Large intestine (tissue), 12 donors: ENCODE measurements at places on chromosomes 7 and 10. TPM values are rescaled to one million over a fixed set of nuclear protein-coding genes. Genes with fewer than 3 reads are reported as not detected.

DNA sequence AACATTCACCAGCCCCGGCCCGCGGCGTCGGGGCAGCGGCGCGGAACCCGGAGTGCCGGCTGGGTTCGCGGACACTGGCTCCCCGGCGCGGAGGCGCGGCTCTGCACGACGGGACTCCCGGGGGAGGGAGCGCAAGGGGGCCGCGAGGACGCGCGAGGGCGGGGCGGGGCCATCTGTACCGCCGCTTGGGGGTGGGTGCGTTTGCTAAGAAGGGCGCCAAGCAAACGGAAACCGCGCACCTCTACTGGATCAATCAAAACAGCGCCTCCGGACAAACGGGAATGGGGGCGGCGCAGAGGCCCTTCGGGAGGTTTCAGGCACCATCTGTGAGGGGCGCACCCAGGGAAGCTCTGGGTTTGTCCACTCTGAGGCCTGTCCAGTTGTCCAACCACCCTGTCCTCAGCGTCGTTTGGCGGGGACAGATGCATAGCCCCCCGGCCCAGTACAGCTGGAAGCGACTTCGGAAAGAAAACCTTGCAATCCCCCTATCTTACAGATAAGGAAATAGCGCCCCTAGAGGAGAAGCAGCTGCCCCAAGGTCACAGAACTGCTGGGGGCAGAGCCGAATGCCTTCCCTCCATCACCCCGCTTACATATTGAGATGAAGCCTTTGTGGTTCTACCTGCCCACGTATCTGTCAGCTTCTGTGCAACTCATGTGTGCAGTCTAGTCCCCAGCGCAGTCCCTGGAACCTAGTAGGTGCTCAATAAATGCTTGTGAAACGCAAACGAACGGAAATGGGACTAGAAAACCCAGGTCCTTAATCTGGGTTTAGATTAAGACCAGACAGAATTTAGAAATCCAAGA lies 10.7 kb upstream of the SLIT1 start:
- no peak overlapping the region for H3K27ac ChIP-seq
- H3K4me3 ChIP-seq: peak overlapping the region; percentile 45
- peaks cover 3% of the 10 kb centered on the region for H3K4me1 ChIP-seq
- peaks cover 37% of the 10 kb centered on the region for H3K27me3 ChIP-seq
- peak; percentile 60 for DNase-seq
- H3K36me3 ChIP-seq: no peaks in the 10 kb centered on the region

DNA sequence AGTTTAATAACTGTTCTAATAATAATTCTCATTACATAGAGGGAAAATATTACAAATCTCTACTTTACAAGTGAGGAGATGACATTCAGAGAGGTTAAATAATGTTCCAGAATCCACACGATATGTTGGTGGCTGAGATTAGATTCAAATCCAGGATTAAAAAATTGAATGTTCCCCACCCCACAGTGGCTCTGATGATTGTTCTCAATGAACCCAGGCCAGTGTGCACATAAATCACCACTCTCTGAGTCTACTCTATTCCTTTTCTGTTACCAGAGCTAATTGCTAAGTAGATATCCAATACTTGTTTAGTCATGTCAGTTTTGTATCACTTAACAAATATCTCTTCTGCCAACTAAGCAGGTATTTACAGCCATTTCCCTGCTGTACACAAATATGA lies 281.0 kb downstream of the ABCA13 start:
- H3K4me1 ChIP-seq: no peaks in the 10 kb centered on the region
- H3K4me3 ChIP-seq: no peak overlapping the region
- no peak overlapping the region for H3K27ac ChIP-seq
- H3K36me3 ChIP-seq: no peaks in the 10 kb centered on the region
- H3K27me3 ChIP-seq: no peaks in the 10 kb centered on the region

DNA sequence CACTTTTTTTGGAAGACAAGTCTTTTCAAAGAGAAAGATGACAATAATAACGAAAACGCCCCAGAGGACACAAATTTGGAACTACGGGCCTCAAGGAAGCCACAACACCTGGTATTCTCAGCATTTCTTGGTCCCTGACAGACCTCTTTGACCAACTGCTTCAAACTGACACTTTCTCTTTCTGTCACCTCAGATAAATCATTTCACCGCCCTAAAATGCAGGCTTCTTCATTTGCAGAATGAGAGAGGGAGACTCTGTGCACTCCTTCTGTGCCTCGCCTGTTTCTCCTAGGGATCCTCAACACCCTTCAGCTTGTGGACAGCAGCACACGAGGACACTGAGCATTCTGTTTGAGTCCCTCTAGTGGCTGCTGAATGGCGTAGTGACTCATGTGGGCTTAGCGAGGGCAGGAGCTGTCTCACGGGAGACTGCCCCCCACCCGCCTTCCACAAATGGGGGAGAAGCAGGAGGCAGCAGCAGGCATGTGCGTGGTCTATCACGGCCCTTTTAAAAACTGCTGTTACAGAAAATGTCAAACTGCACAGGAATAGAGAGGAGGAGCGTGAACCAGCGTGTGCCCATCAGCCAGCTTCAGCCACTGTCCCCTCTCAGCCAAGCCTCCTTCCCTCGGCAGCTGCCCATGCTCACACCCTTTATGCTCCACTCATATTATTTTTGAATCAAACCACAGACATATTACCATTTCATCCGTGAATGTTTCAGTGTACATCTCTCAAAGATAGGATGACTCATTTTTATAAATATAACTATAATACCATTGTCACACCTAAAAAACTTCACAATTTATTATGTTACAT lies 41.4 kb downstream of the GSDME start:
- H3K4me1 ChIP-seq: no peaks in the 10 kb centered on the region
- no peak overlapping the region for H3K27ac ChIP-seq
- peaks cover 31% of the 10 kb centered on the region for H3K36me3 ChIP-seq

ANKRD22 gene
- 1.3 TPM for polyA plus RNA-seq

- H3K27ac ChIP-seq: no peak overlapping the region
- H3K4me3 ChIP-seq: no peak overlapping the region
- H3K4me1 ChIP-seq: no peaks in the 10 kb centered on the region
Observed at GRCh38 chr7:23287612-23288011, 11.5 kb upstream of the MALSU1 start.

- peak; percentile 52 for DNase-seq
- H3K27me3 ChIP-seq: peaks cover 6% of the 10 kb centered on the region
- H3K4me1 ChIP-seq: peaks cover 93% of the 10 kb centered on the region
Observed at GRCh38 chr7:2525658-2526630, 6.4 kb downstream of the LFNG start.

NRG3 gene
- polyA plus RNA-seq: 0.96 TPM

- H3K36me3 ChIP-seq: no peaks in the 10 kb centered on the region
- no peak overlapping the region for H3K27ac ChIP-seq
- H3K4me1 ChIP-seq: peaks cover 11% of the 10 kb centered on the region
Observed at GRCh38 chr10:48804740-48805182, 120.1 kb downstream of the WDFY4 start.

- no peaks in the 10 kb centered on the region for H3K27me3 ChIP-seq
- DNase-seq: no peak
- peaks cover 10% of the 10 kb centered on the region for H3K4me1 ChIP-seq
- no peak overlapping the region for H3K27ac ChIP-seq
- no peak overlapping the region for H3K4me3 ChIP-seq
- peaks cover 6% of the 10 kb centered on the region for H3K36me3 ChIP-seq
Observed at GRCh38 chr7:22861576-22861975, 38.9 kb upstream of the TOMM7 start.

ACTR3C gene
- 6.1 TPM for polyA plus RNA-seq

- H3K27ac ChIP-seq: no peak overlapping the region
- DNase-seq: no peak
- H3K4me1 ChIP-seq: peaks cover 4% of the 10 kb centered on the region
- no peaks in the 10 kb centered on the region for H3K27me3 ChIP-seq
- H3K4me3 ChIP-seq: no peak overlapping the region
- no peaks in the 10 kb centered on the region for H3K36me3 ChIP-seq
Observed at GRCh38 chr10:89699581-89700064, 1.8 kb upstream of the KIF20B start.

TUBB8 gene
- 0.81 TPM for polyA plus RNA-seq

DNA sequence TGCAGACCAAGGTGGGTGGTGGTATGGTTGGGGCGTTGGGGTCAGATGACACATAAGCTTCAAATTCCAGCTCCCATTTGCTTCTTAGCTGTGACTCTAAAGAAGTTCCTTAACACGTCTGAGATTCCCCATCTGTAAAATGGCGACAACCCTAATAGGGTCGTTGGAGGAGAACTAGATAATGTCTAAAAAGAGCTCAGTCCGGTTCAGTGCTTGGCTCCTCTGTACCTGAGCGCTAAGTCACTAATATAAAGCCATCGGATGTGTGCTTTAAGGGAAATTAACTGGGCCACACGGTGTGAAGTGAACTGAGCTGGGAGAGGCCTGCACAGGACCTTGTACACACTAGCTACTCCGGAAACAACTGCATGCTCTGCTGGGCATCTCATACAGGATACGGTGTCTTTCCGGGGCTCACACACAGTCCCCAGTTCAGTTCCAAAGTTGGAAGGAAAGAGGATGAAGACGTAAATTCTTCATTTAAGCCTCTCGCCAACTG lies 476 bp upstream of the ZFYVE27 start:
- H3K4me3 ChIP-seq: no peak overlapping the region
- H3K27ac ChIP-seq: no peak overlapping the region
- H3K36me3 ChIP-seq: peaks cover 22% of the 10 kb centered on the region
- H3K4me1 ChIP-seq: peaks cover 9% of the 10 kb centered on the region

CNPY4 gene
- 20.1 TPM for polyA plus RNA-seq

GRCh38 chr10:62306663-62307062 lies 38.0 kb upstream of the RTKN2 start:
- DNase-seq: no peak
- H3K27me3 ChIP-seq: no peaks in the 10 kb centered on the region
- no peak overlapping the region for H3K27ac ChIP-seq
- no peaks in the 10 kb centered on the region for H3K36me3 ChIP-seq
- H3K4me1 ChIP-seq: no peaks in the 10 kb centered on the region

DNA sequence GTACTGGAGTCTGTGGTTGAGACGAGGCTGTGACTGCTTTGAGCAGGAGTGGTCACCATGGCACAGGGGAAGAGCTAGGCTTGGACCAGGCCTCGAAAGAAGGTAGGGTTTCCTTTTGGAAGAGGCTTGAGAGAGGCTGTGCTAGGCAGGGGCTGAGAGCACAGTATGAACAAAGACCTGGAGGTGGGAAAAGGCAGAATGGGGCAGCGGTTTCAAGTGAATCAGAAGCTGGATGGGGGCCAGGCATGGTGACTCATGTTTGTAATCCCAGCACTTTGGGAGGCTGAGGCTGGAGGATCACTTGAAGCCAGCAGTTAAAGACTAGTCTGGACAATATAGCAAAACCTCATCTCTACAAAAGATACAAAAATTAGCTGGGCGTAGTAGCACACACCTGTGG lies 65.9 kb downstream of the CLIP2 start:
- H3K27me3 ChIP-seq: no peaks in the 10 kb centered on the region
- H3K4me3 ChIP-seq: no peak overlapping the region
- no peak for DNase-seq

- no peaks in the 10 kb centered on the region for H3K36me3 ChIP-seq
- DNase-seq: no peak
- no peak overlapping the region for H3K4me3 ChIP-seq
Observed at GRCh38 chr10:109924967-109925620, 1.8 kb upstream of the XPNPEP1 start.

DNA sequence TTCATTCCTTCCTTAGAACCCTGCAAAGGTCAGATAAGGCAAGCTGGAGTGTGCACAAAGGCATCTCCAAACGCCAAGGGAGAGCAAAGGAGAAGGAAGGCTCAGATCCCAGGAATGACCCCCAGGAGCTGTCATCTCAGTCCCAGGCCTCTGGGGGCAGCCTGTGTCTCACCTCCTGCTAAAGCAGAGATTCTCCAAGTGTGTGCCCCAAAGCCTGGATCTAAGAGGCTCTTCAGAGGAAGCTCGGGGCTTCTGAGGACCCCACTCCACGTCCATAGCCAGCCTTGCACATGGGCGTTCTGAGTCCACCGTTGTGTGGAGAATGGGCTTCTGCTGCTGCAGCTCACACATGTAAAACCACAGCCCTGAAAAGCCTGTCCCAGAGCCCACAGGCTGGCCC lies 5.1 kb upstream of the GRID1 start:
- no peaks in the 10 kb centered on the region for H3K4me1 ChIP-seq
- H3K27me3 ChIP-seq: peaks cover 77% of the 10 kb centered on the region
- H3K27ac ChIP-seq: no peak overlapping the region
- DNase-seq: no peak

NPFFR1 gene
- polyA plus RNA-seq: 0.31 TPM

DNA sequence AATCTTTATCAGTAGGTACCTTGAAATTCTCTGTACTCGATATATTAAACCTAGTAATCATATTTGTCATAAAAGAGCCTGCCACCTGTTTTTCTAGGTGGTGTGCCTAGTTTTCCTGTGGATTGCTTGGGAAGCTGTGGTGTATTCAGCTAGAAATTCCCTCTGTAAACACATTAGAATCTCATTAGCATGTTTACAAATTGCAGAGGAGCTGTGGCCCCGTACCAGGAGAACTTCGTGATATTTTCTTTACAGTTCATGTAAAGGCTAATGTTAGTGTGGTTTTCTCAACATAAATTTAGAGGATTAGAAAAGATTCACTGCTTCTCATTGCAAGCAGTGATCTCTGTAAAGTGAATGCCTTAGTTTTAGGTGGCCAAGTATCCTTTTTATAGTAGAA lies 144.7 kb downstream of the CCSER2 start:
- no peak overlapping the region for H3K27ac ChIP-seq
- H3K4me1 ChIP-seq: no peaks in the 10 kb centered on the region
- H3K27me3 ChIP-seq: no peaks in the 10 kb centered on the region
- no peak overlapping the region for H3K4me3 ChIP-seq

DNA sequence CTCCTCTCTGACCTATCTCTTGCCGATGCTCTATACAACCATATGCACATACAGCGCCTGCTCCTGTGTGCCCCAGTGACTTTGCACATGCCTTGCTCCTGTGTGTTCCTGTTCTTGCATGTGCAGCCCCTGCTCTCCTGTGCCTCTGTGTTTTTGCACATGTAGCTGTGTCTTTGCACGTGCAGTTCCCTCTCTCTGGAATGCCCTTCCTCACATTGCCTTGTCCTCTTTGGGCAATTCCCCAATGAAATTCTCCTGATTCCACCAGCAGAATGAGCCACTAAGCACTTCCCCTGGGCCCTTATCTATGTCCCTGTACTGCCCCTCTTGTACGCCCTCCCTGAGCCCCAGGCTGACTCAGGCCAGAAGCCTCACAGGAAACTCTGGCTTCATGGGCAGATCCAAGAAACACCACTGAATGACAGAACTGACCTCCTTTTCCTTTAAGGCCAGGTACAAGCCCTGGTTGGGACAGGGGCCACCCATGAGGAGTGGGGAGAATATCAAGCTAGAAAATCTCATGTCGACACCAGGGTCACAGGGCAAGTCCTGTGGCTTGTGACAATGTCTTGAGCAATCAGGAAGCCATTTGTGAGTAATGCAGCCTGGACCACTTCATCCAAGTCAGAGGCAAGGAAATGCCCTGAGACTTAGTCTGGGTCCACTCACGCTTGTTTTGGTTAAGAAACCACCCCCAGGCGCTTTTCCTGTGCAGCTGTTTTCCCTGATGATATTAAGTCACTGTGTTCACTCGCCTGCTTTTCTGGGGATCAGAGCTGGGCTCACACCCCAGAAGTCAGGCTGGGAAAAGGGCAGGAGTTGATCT lies 1.9 kb upstream of the ARHGAP22 start:
- no peak overlapping the region for H3K4me3 ChIP-seq
- DNase-seq: no peak
- no peaks in the 10 kb centered on the region for H3K36me3 ChIP-seq
- peaks cover 48% of the 10 kb centered on the region for H3K27me3 ChIP-seq
- no peak overlapping the region for H3K27ac ChIP-seq

GRCh38 chr7:99000904-99001465 lies 122.7 kb downstream of the TRRAP start:
- no peak for DNase-seq
- H3K4me1 ChIP-seq: no peaks in the 10 kb centered on the region
- peaks cover 64% of the 10 kb centered on the region for H3K36me3 ChIP-seq
- no peak overlapping the region for H3K4me3 ChIP-seq
- no peaks in the 10 kb centered on the region for H3K27me3 ChIP-seq
